Activated CD4-positive, alpha-beta memory T cell treated with anti-CD3 and anti-CD28 coated beads, Interleukin-2, amount 10 ng/mL, durations not matched to agents 7 days and 5 days (primary cell): ENCODE measurements at places on chromosomes 7 and 10. TPM values are rescaled to one million over a fixed set of nuclear protein-coding genes. Genes with fewer than 3 reads are reported as not detected.
A peak's percentile ranks its signal among the peaks of the same experiment; 100 is the strongest.

The PLEKHS1 gene
- not detected for total RNA-seq

GRCh38 chr10:31528831-31529230 is 209.8 kb downstream of the ZEB1 start:
- DNase-seq: no peak

DNA sequence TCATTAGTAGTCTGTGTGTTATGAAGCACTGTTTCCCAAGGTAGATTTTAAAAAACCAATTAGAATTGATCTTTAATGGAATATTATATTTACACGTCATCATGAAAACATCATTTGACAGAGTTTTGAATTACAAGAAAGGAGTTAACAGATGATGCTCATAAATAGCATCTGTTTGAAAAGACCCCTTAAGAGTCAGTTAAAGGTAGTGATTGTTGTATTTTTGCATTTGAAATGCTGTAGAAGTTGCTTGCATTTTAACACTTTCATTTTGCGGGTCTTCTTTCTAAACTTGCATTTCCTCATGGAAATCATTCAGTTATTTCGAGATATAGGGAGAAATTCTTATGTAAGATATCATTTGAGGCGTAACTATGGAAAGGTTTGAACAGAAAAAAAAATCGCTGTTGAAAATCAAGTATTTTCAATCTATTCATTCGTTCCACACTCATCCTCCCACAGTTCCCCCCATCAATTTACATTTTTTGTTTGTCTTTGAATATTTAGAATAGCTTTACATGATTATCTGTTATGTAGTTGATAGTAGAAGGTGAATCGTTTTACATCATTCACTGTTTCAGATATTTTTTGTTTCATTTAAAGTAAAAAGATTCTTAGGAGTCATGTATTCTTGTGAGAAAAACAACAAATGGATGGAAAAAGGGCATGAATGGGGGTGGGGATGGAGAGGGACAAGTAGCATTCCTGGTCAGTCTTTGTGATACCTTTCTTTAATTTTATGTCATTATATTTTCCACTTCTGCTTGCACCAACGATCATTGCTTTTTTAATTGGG is 3.0 kb upstream of the SKIDA1 start:
- no peak for DNase-seq

DNA sequence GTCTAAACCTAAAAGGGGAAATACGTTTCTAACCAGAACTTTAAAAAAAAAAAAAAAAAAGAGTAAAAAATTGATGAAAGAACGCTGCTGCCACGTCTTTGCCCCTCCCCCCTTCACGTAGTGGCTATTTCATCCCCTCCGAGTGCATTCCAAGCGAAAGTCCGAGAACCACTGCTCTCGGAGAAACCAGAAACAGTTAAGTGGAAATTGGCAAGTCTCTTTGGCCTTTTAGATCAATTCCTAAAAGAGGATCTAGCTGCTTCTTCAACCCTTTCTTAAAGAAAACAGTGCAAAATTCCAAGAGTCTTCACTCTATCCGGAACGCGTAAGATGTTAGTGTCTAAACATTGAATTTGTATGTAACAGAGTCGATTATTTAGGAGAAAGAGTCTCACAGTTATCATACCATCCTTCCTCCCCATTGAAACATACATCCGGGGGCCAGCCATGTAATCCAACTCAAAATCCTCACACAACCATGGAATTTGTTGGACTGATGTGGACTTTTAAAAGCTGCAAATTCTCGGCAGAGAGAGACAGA is 1.1 kb downstream of the P4HA1 start:
- DNase-seq: peak; percentile 50

DNA sequence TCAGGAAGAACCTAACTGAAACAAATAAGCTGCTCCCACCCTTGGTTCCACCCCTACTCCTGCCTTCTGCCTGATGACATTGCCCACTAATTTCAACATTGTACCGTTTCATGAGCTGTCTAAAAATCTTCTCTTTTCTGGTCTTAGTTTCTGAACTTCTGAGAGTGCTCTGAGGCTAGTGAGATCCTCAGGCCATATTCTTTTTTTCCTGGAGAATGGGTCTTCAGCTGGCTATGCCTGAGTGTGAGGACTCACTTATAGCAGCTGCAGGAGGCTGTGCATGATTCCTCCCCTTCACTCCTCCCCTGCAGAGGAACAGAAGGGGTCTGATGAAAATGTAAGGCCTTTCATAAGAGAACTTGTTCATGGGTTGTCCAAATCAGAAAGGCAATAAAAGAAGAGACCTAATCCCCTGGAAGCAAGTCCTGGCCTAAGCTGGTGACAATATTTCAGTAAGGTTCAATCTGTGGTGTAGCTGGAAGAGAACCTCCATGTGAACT is 11.1 kb downstream of the HOXA4 start:
- no peak for DNase-seq

DNA sequence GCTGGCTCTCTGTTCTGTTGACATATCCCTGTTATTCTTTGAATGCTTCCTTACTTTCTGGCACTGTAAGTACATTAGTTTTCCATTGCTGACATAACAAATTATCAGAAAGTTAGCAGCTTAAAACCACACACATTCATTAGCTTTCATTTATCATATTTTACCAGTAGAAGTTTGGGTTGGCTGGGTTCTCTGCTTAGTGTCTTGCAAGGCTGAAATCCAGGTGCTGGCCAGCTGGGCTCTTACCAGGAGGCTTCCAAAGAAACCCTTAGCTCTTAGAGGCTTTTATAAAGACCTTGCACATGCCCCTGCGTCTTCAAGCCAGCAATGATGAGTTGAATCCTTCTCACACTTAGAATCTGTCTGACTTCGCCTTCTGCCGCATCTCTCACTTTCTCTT is 160.6 kb downstream of the MLLT10 start:
- DNase-seq: no peak

- no peak for DNase-seq
Measured at GRCh38 chr7:1331561-1332467, 99.1 kb downstream of the UNCX start.

- no peak for DNase-seq
Measured at GRCh38 chr7:47432671-47433563, 149.0 kb downstream of the TNS3 start.

DNA sequence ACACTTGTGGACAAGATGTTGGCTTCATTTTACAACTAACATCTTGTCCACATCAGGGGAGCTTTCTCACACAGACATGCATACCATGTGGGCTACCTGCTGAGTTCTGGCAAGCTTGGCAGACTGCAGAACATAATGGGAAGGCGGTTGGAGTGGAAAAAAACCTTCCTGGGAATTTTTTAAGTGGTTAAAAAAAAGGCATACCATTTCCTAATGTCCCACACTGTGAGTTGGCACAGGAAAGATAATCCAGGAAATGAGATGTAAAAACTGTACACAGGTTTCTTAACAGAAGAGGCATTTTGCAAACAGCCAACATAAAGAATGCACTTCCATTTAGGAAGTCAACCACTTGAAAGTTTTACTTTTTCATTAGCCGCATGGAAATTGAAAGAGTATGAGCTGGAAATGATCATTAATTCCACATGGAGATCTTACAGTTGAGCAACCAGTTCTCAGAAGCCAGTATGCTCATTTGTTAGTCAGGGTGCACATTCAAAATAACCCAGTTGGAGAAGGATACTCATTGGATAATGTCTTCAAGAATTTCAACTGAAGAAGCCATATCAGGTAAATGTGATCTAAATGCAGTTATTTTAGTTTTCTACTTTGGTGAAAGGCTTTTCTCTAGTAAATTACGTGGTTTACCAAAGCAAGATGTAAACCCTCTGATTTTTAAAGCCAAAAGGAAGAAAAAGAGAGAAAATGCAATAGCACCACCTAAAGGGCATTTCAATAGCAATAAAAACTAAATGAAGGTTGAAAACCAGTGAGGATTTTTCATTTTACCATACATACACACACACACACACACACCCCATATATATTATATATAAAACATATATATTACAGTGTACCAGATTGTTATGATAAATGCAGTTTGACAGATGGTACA is 194.0 kb downstream of the TAX1BP1 start:
- no peak for DNase-seq

The LBX1 gene
- total RNA-seq: not detected

DNA sequence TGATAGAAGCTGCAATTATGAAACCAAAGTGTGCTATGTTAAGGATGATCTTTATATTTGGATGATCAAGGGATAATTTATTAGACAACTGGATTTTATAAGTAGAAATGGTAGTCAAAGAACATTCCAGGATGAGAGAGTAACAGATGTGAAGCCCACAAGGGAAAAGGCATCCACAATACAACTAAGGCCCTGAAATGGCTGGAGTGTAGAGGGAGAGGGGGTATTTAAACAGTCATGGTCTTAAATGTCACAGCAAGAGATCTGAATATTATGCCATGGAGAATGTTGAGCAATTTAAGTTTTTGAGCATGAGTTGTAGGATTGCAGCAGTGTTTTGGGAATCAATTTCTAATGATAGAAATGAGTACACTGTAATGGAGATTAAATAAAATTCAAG is 282.3 kb upstream of the DKK1 start:
- no peak for DNase-seq
